B cell (primary cell): ENCODE measurements at places on chromosomes 4 and X. TPM values are rescaled to one million over a fixed set of nuclear protein-coding genes. Genes with fewer than 3 reads are reported as not detected.

PCDH18 gene
- total RNA-seq = not detected in 2 replicates

KCND1 gene
- 1.5 and 2.3 TPM in 2 replicates for total RNA-seq

DNA sequence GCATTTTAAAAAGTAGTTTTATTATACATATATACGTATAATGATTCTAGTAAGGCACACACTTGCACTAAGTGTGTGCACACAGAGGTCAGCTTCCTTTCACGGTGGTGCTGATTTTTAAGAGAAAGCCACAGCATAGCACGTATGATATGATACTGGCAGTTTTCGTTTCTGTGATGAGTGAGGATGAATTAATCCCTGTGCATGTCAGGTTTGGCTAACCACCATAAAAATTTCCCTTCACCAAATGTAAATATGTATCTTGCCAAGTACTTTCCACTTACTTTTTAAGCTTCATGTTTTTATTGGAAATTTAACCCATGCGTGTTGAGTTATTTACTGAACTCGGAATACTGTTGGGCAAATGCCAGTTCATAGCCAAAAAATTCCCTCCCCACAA, 84.6 kb downstream of the SYNPO2 start:
- no peak for DNase-seq

GRCh38 chr4:6417516-6418050, 54.8 kb downstream of the PPP2R2C start:
- DNase-seq = no peak

- DNase-seq = no peak
Observed at GRCh38 chr4:7218686-7219085, 26.3 kb downstream of the SORCS2 start.

GRCh38 chr4:2343476-2343875, 75.0 kb downstream of the ZFYVE28 start:
- no peak for DNase-seq

DNA sequence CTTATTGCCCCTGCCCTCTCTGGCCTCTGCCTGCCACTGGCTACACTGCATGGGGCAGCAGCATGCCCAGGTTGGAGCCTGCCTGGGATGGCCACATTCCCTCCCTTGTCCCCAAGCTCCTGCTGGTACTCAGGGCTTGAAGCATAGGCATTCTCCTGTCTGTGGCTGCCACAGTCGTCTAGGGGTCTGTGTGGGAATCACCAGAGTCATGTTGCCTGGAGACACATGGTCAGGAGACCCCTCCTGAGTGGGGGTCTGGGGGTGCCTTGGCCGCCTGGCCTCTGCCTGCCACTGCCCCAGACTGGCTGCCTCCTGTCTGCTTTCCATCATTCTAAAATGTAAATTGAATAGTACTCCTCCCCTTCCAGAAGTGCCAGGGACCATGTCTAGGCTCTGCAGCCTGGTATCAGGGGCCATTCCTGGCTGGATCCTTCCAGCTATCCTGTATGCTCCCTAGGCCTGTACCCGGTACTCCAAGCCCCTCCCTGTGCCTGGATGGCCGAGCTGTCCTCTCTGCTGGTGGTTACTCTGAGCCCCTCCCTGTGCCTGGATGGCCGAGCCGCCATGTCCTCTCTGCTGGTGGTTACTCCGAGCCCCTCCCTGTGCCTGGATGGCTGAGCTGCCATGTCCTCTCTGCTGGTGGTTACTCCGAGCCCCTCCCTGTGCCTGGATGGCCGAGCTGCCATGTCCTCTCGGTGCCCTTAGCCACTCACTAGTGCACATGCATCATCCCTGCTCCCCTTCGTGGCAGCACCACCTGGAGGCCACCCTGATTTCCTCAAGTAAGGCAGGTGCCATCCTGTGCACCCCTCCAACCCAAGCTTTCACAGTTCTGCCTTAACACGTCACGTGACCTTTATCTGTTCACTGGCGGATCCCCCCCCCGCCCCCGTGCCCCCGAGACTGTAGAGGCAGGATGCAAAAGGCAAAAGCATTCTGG, 5.5 kb upstream of the NKX1-1 start:
- no peak for DNase-seq
